ENCODE measurements at places on chromosomes 4 and X. TPM values are rescaled to one million over a fixed set of nuclear protein-coding genes. Genes with fewer than 3 reads are reported as not detected.
A peak's percentile ranks its signal among the peaks of the same experiment; 100 is the strongest.

GRCh38 chrX:30992381-30992904 is 79.4 kb downstream of the FTHL17 start:
- H3K27me3 ChIP-seq, result peaks cover 3% of the 10 kb centered on the region
- H3K27ac ChIP-seq, result no peak overlapping the region
- no peak for DNase-seq
- H3K4me1 ChIP-seq, result no peaks in the 10 kb centered on the region

TMEM271 gene
- total RNA-seq, result not detected

DNA sequence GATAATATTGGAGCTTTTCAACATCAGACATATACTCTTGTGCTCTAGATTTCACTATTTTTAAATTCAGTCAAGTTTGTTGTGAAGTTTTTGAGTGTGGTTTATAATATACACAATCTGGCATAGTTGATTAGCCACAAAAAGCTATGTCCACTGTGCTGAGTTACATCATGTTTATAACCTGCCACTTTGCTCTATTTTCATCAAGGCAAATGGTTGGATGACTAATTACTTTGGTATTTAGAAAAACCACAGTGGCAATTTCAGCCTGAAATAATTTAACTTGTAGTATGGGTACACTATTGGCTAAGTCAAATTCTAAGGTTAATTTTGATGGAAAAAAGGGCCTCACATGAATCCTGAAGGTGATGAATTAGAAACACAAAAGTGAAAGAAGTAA is 262.6 kb downstream of the C4orf33 start:
- H3K4me1 ChIP-seq, result peaks cover 29% of the 10 kb centered on the region
- H3K27ac ChIP-seq, result no peak overlapping the region
- peaks cover 16% of the 10 kb centered on the region for H3K27me3 ChIP-seq
- no peak for DNase-seq

- H3K4me3 ChIP-seq, result no peak overlapping the region
- H3K27ac ChIP-seq, result no peak overlapping the region
- H3K36me3 ChIP-seq, result no peaks in the 10 kb centered on the region
- H3K4me1 ChIP-seq, result peaks cover 24% of the 10 kb centered on the region
Observed at GRCh38 chr4:23023121-23023520, 330.4 kb downstream of the GBA3 start.

GEMIN8 gene
- total RNA-seq, result 20.0 TPM

GRCh38 chr4:52655506-52655905 is 3.6 kb downstream of the USP46 start:
- H3K27ac ChIP-seq, result no peak overlapping the region
- DNase-seq, result no peak
- H3K36me3 ChIP-seq, result peaks cover 7% of the 10 kb centered on the region

GRCh38 chr4:821631-822030 is 4.3 kb downstream of the CPLX1 start:
- H3K27me3 ChIP-seq, result peaks cover 28% of the 10 kb centered on the region
- H3K27ac ChIP-seq, result no peak overlapping the region
- no peak overlapping the region for H3K4me3 ChIP-seq
- no peaks in the 10 kb centered on the region for H3K4me1 ChIP-seq
- DNase-seq, result no peak

DNA sequence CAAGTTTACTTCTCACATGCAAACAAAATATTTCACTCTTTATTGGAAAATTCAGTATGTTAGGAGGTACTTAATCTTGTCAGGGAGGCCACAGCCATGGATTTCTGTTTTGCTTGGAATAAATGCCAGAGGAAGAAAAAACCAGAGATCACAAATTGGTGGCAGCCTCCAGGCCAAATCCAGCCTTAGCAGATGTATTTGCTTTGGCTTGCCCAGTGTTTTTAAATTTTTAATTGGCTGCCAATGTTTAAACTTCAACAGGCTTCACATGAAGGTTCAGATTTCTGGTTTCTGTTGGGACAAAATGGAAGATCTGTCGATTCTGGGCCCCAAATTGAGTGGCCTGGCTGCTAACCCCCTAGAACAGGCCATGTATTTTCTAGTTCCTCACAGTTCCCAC is 19.2 kb downstream of the YY2 start:
- H3K4me1 ChIP-seq, result peaks cover 54% of the 10 kb centered on the region
- peak overlapping the region; percentile 84 for H3K27ac ChIP-seq
- H3K4me3 ChIP-seq, result no peak overlapping the region
- peaks cover 2% of the 10 kb centered on the region for H3K36me3 ChIP-seq

DNA sequence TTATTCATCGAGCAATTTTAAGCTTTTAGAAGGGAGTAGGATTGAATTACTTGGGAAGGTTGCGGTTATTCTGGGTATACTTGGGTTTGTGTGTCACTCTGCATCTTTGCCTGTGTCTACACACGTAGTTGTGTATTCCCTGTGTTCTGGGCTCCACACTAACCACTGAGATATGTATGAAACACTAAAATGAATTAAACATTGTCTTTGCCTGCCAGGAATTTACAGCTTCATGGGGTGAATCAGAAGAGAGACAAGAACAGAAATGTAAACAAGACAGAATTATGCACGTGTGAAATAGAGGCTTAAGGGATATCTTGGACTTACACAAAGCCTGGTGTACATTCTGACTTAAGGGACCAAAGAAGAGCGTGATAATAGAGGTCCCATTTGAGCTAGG is 228.5 kb downstream of the AFF2 start:
- no peak overlapping the region for H3K4me3 ChIP-seq
- H3K4me1 ChIP-seq, result no peaks in the 10 kb centered on the region
- DNase-seq, result no peak
- no peaks in the 10 kb centered on the region for H3K27me3 ChIP-seq

TIGD2 gene
- 5.9 TPM for total RNA-seq

- peaks cover 12% of the 10 kb centered on the region for H3K4me1 ChIP-seq
- peaks cover 11% of the 10 kb centered on the region for H3K27me3 ChIP-seq
- H3K36me3 ChIP-seq, result no peaks in the 10 kb centered on the region
- peak overlapping the region; percentile 48 for H3K27ac ChIP-seq
Observed at GRCh38 chrX:6778544-6779503, 243.9 kb upstream of the VCX3A start.

DNA sequence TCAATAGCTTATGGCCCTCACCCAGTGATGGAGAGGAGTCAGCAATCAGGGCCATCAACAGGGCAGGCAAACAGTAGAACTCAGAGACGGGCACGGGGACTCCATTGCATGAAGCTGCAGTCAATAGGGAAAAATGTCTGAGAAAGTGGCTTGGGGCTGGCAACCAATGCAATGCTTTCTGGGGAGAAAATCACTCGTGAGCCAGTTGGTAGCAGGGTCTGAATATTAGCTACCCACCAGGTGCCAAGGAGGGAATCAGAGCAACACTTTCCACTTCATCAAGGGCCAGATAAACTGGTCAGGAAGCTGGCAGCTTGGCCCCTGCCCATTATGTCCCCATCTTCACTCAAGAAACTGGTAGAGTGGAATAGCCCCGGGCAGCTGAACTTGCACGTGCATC is 80.7 kb downstream of the STARD8 start:
- peaks cover 3% of the 10 kb centered on the region for H3K27me3 ChIP-seq
- H3K27ac ChIP-seq, result no peak overlapping the region
- no peak overlapping the region for H3K4me3 ChIP-seq
- no peaks in the 10 kb centered on the region for H3K36me3 ChIP-seq

GRCh38 chrX:74225111-74225510 is 78.9 kb upstream of the ZCCHC13 start:
- peaks cover 29% of the 10 kb centered on the region for H3K36me3 ChIP-seq
- H3K4me1 ChIP-seq, result no peaks in the 10 kb centered on the region
- no peak for DNase-seq
- no peak overlapping the region for H3K4me3 ChIP-seq
- no peak overlapping the region for H3K27ac ChIP-seq

WDFY3 gene
- 91.4 TPM for total RNA-seq

AADAT gene
- total RNA-seq, result 10.7 TPM

DNA sequence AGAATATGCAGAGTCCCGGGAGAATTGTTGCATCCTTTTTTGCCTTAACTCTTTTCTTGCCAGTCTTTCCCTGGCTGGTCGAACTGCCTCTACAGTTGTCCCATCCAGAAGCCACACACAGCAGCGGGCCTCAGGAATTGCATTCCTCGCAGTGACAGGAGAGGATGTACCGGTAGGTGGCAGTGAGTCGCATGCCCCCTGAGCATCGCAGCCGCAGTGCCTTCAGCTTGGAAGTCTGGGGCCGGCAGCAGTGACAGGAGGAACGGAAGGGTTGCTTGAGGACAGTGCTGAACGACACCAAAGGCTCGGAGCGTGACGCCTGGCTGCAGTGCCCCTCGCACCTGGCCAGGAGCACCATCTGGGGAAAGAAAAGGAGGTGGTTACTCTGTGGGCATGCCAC is 23.5 kb downstream of the NDP start:
- H3K36me3 ChIP-seq, result no peaks in the 10 kb centered on the region
- no peaks in the 10 kb centered on the region for H3K4me1 ChIP-seq
- no peak overlapping the region for H3K4me3 ChIP-seq
- H3K27me3 ChIP-seq, result no peaks in the 10 kb centered on the region
- H3K27ac ChIP-seq, result no peak overlapping the region

DNA sequence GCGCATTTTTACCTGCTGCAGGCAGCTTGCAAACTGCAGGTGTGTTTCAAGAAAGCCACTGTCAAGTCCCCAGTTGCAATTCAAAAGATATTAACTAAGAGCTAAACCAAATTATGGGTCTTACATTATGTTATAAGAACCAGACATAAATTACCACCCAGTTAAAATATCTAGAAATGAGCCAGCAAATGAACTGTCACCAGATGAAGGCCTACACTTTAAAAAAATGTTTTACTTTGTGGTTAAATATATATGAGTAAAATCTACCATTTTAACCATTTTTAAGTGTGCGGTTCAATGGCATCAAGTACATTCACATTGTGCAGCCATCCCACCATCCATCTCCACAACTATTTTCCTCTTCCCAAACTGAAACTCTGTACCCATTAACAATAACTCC is 32.0 kb upstream of the TMEM131L start:
- H3K4me3 ChIP-seq, result no peak overlapping the region
- no peaks in the 10 kb centered on the region for H3K36me3 ChIP-seq
- no peaks in the 10 kb centered on the region for H3K27me3 ChIP-seq
- H3K4me1 ChIP-seq, result peaks cover 4% of the 10 kb centered on the region
- H3K27ac ChIP-seq, result no peak overlapping the region

PLXNB3 gene
- 8.7 TPM for total RNA-seq

GRCh38 chrX:85622635-85623034 is 243.2 kb upstream of the POF1B start:
- H3K36me3 ChIP-seq, result no peaks in the 10 kb centered on the region
- no peak overlapping the region for H3K27ac ChIP-seq
- H3K4me3 ChIP-seq, result no peak overlapping the region
- no peaks in the 10 kb centered on the region for H3K4me1 ChIP-seq
- DNase-seq, result no peak

DNA sequence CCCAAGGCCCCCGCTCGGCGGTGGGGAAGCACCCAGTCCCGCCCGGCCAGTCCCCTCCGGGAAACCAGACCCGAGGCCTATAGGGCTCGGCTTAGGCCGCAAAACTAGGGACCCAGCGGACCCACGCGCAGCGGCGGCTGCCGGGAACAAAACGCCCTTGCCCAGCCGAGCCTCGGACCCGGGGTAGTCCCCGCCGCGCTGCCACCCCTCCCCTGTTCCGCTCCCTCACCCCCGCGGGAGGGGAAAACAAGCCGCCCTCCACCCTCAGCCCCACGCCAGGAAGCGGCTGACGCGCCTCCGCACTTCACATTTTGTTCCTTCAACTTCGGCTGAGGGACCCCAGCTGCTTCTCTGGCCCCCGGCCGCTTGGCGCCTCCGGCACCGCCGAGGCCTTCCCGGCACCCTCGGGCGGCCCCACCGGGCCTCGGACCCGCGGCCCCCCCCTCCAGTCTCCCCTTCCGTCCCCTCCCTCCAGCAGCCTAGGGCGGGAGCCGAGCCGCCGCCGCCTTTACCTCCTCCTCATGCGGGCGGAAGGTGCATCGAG is 694 bp downstream of the PDS5A start:
- DNase-seq, result peak; percentile 84
- no peaks in the 10 kb centered on the region for H3K27me3 ChIP-seq
- H3K27ac ChIP-seq, result peak overlapping the region; percentile 91
- H3K4me3 ChIP-seq, result peak overlapping the region; percentile 87
- H3K36me3 ChIP-seq, result peaks cover 16% of the 10 kb centered on the region

ART3 gene
- total RNA-seq, result not detected

DNA sequence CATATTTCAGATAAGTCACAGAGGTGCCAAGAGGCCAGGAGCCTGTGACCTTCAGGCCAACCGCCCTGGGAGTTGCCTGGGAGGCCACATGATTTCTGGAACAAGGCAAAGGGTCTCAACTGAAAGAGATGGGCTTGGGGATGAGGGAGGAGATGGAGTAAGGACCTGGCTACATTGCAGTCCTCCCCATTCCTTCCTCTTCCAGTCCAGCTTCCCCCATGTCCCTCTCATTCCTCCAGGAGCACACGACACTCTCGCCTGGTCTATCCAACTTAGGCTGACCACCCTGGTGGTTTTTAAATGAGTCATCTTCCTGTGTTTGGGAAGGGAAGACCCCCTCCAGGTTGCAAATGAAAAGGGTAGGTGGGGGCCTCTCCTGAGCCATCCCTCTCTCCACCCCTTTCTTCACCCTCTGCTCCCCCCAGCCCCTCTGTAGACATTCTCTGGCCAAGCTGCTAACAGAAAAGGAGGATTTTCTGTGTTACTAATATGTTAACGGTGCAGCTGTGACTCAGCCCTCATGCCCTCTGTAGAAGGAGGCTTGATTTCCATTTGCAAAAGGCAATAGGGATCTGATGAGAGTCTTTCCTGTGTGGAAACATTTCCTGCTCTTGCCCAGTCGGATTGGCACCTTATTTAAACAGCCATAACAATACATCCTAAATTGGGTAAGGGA is 79.2 kb downstream of the RTL5 start:
- DNase-seq, result no peak
- H3K27ac ChIP-seq, result peak overlapping the region; percentile 62
- H3K36me3 ChIP-seq, result no peaks in the 10 kb centered on the region
- peaks cover 18% of the 10 kb centered on the region for H3K4me1 ChIP-seq
- no peaks in the 10 kb centered on the region for H3K27me3 ChIP-seq

GRCh38 chrX:40945361-40945713 is 139.9 kb upstream of the USP9X start:
- DNase-seq, result no peak
- peaks cover 23% of the 10 kb centered on the region for H3K4me1 ChIP-seq
- no peaks in the 10 kb centered on the region for H3K36me3 ChIP-seq
- H3K27ac ChIP-seq, result peak overlapping the region; percentile 68
- peak overlapping the region; percentile 1 for H3K4me3 ChIP-seq

DNA sequence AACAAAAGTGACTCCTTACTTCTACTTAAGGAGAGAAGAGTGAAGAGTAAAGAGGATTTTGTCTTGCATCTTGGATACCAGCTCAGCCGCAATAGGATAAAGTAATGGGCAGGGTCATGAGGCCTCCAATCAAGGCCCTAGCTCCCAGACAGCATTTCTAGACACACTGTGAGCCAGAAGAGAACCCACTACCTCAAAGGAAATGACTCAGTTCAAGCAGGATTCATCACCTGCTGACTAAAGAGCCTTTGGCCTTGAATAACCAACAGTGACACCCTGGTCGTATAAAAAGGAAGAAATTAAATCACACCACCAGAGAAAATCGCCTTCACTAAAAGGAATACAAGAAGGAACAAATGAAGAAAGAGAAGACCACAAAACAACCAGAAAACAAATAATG is 416.1 kb downstream of the PCDH18 start:
- DNase-seq, result no peak
- H3K27me3 ChIP-seq, result no peaks in the 10 kb centered on the region
- H3K36me3 ChIP-seq, result no peaks in the 10 kb centered on the region
- no peak overlapping the region for H3K27ac ChIP-seq
- H3K4me1 ChIP-seq, result no peaks in the 10 kb centered on the region
- H3K4me3 ChIP-seq, result no peak overlapping the region

All from osteocyte (in vitro differentiated cells).